ENCODE measurements at places on chromosomes 7 and 10.

DNA sequence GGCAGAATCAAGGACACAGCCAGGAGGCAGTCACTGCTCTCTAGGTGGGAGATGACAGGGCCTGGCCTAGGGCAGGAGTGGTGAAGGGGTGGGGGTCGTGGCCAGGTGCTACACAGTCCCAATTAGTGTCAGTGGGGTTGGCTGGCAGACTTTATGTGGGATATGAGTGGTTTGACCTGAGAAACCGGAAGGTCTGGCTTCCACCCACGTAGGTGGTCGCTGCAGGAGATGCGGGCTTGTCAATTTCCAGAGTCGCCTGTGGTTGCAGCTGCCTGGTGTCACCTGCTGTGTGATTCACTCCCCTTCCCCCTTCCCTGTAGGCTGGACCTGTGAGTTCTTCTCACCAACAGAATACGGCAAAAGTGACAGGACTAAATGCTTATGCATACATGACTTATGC is 124.3 kb downstream of the KLF6 start:
- DNase-seq = no peak

- no peak for DNase-seq
Measured at GRCh38 chr10:121981346-121981745, 6.3 kb upstream of the NSMCE4A start.

- no peak for DNase-seq
Measured at GRCh38 chr7:155349601-155350331, 52.1 kb downstream of the INSIG1 start.

- DNase-seq = no peak
Measured at GRCh38 chr7:45026013-45026412, 26.0 kb downstream of the CCM2 start.

DNA sequence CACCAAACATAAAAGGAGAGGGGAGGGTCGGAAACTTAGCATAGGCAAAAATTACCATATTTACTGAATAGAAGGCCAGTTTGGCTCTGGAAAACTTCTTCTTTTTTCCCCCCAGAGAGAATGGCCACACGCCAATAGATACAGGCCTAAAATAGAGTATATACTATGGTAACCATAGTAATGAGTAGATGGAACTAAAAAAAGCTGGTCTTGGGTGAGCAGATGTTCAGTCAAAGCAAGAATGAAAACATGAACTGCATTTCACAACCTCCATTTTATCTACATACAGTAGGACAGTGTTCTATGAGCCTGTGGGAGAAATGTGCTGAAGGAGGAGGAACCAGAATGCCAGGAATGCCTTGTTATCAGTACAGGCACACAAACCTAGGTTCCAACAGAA is 141.7 kb upstream of the SEMA3A start:
- no peak for DNase-seq

DNA sequence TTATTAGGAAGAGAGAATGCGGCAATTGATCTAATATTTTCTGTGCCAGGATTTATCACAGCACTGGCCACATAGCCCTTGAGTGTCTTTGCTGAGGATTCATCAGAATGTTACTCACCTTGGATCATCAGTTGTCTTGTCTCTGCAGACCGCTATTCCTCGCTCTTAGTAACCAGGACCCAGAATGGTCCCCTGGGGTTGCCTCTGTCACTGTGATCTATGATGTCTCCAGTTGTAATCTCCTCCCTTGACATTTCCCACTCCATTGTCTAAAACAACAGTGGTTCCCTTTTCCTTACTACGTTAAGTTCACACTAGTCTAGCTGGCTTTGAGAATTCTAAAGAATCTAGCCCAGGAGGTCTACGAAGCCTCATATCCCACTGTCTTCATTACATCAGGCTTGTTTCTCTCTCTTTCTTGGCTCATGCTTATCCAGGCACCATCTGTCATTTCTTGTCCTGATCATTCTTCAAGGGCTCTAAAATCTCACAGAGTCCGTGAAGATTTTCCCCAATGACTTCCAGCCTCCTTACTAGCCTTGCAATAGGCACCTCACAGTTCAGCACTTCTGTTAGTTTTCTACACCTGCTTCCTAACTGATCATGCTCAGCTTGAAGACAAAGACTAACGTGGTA is 125.8 kb downstream of the CUBN start:
- DNase-seq = no peak

GRCh38 chr7:5289355-5289754 is 6.6 kb downstream of the SLC29A4 start:
- DNase-seq = no peak

DNA sequence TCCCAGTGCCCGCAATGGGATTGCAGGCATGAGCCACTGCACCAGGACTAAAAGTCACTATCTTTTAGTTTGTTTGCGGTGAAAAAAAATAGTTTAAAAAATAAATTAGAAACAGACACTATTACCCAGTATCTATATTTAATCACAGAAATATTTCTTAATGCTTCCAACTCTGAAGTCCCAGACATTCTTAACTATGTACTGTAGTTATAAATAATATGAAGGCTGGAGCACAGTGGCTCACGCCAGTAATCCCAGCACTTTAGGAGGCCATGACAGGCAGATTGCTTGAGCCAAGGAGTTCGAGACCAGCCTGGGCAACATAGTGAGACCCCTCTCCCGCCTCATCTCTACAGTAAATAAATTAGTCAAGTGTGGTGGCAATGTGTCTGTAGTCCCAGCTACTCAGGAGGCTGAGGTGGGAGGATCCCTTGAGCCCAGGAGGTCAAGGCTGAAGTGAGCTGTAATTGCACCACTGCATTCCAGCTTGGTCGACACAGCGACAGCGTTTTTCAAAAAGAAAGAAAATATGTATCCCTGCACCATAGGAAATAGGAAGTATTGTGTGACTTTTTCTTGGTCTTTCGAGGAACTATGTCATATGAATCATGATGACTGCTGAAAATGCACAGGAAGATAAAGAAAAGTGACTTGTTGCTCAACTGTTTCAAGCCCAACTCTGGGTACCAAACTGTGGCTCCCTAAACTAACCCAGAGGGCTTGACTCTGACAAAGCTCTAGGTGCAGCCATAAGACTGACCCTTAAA is 74.9 kb upstream of the STEAP1B start:
- DNase-seq = no peak

DNA sequence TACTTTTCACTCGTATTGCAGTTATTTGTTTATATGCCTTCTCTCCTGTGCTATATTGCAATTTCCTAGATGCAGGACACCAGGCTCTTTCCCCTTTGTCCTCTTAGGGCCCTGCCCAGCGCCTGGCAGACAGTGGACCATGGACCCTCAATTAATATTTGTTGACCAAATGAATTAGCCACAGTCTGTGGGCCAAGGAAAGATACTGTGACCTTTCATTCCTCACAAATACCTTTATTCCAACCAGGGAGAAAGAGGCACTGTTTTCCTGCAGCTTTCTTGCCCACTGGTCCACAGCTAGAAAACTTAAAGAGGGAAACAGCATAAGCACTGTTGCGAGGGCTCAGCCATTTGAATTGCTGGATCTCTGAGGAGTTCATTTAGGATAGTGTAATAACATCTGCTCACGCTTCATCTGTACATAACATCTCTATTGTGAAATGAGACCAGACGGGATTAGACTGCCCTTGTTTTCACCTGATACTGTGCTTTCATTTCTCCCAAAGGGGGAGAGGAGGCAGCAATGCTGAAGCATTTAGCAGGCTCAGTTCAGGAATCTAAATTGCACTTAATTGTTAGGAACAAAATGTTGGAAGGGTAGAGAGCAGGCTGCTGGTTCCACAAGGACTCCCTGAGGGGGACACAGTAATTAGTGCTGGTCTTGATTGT is 46.7 kb downstream of the TNS3 start:
- DNase-seq = no peak

- no peak for DNase-seq
Measured at GRCh38 chr10:119962837-119963236, 70.3 kb downstream of the SEC23IP start.

DNA sequence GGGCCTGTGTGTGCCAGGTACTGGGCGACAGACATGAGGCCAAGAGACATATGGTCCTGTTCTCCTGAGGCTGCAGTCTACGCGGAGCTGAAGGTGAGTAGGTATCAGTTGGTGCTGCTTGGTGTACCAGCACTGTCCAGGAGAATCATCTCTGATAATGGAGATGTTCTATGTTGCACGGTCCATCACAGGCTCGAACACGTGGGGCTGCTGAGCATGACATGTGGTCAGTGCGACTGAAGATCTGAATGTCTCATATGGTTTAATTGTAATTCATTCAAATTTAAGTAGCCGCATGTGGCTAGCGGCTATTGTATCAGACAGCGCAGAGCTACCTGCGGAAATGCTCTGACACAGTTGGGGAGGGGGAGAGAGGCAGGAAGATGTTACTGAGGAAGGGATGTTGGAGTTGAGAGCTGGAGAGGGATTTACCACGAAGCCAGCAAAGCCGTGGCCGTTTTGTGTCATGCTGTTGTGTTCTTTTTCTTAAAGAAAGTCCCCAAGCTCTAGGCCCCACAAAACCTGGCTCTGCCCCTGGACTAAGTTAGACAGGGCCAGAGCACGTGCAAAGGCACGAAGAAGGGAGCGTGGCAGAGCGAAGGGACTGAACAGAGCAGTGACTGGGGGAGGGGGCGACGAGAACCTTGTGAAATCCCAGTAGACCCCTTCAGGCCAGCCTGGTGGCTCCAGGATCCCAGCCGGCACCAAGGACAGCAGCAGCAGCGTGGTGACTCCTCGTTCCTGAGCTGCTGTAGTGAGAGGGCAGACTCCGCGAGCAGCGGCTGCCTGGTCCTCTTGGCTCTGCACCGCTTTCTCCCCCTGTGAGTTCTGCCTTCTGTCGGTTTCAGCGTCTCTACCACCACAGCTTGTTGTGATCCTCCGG is 20.0 kb downstream of the SMKR1 start:
- DNase-seq = no peak

- no peak for DNase-seq
Measured at GRCh38 chr7:48040944-48041652, 5.8 kb downstream of the C7orf57 start.

GRCh38 chr10:2994221-2994961 is 73.0 kb upstream of the PFKP start:
- DNase-seq = no peak

Data from GM04503 (cell line).